ENCODE measurements at places on chromosomes 3 and 15. TPM values are rescaled to one million over a fixed set of nuclear protein-coding genes. Genes with fewer than 3 reads are reported as not detected.

- peaks cover 17% of the 10 kb centered on the region for H3K27me3 ChIP-seq
- no peak overlapping the region for H3K4me3 ChIP-seq
- H3K27ac ChIP-seq, result no peak overlapping the region
- H3K36me3 ChIP-seq, result no peaks in the 10 kb centered on the region
These were observed 91.4 kb downstream of the TAMM41 start for GRCh38 chr3:11755276-11755675.

Gene SHC4
- total RNA-seq, result 0.04 TPM

DNA sequence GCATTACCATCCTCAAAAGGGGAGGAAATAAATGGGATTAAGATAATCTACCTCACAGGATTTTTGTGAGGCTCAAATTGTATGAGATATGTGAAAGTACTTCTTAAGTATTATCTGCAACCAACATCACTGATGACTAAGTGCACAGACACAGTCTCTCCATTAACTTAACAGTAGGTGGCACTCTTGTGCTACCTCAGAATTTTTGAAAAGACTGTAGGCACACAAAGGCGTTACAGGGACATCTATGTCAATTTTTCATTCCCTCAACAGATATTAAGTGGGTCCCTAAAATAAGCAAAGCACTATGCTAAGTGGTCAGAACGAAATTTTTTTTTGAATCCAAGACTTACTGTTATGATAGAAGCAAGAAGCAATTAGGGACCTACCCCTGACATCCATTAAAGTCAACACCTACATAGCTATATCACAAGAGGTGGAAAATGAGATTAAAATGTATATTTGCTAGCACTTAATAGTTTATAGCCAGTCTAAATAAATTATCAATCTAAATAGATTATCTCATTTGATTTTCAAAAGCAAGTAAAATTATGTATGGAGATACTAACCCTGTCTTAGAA is 52.9 kb downstream of the RYK start:
- no peaks in the 10 kb centered on the region for H3K4me1 ChIP-seq
- DNase-seq, result peak; percentile 48
- H3K4me3 ChIP-seq, result no peak overlapping the region
- H3K27me3 ChIP-seq, result no peaks in the 10 kb centered on the region
- H3K36me3 ChIP-seq, result peaks cover 5% of the 10 kb centered on the region

DNA sequence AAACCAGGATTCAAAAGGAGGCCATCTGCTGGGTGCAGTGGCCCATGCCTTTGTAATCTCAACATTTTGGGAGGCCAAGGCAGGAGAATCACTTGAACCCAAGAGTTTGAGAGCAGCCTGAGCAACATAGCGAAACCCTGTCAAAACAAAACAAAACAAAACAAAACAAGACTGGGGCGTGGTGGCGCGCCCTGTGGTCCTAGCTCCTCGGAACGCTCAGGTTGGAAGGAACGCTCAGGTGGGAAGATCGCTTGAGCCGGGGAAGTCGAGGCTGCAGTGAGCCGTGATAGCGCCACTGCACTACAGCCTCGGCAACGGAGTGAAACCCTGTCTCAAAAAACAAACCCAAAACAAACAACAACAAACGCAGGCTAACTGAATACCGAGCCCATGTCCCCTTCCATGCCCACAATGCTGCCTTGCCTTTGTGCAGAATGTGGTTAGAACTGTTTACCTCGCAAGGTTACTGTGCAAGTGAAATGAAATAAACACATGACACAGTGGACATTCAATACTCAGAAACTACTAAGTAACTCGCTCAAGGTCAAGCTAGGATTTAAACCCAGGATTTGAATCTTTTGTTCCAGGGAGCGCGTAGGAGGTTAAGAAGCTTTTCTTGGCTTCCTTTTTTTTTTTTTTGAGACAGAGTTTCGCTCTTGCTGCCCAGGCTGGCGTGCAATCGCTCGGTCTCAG is 766 bp upstream of the EMC4 start:
- peak overlapping the region; percentile 93 for H3K4me3 ChIP-seq
- peaks cover 5% of the 10 kb centered on the region for H3K36me3 ChIP-seq
- peaks cover 16% of the 10 kb centered on the region for H3K4me1 ChIP-seq
- peak overlapping the region; percentile 89 for H3K27ac ChIP-seq
- H3K27me3 ChIP-seq, result no peaks in the 10 kb centered on the region

Gene SEMA3B
- 25.6 TPM for total RNA-seq

DNA sequence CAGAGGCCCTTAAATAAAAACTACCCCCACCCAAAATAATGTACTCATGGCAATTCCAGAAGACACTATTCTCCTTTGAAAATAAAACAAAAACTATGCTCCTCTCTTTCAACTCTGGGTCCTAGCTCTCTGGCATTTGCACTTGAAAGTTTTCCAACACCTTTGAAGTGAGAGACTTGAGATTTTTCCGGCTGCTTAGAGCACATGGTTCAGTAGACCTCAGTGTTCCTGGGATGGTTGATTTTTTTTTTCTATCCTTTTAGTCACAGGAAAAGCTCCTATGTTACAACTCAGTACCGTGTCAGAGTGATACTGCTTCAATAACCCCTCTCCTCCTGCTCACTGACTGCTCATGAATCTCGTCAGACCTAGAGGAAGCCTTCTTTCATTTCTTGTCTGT is 118.3 kb upstream of the TUSC7 start:
- DNase-seq, result no peak
- no peaks in the 10 kb centered on the region for H3K36me3 ChIP-seq
- H3K4me1 ChIP-seq, result no peaks in the 10 kb centered on the region
- no peak overlapping the region for H3K27ac ChIP-seq

GRCh38 chr3:124512881-124513609 is 217.2 kb upstream of the UMPS start:
- peaks cover 13% of the 10 kb centered on the region for H3K4me1 ChIP-seq
- peak; percentile 61 for DNase-seq
- peak overlapping the region; percentile 12 for H3K27ac ChIP-seq

DNA sequence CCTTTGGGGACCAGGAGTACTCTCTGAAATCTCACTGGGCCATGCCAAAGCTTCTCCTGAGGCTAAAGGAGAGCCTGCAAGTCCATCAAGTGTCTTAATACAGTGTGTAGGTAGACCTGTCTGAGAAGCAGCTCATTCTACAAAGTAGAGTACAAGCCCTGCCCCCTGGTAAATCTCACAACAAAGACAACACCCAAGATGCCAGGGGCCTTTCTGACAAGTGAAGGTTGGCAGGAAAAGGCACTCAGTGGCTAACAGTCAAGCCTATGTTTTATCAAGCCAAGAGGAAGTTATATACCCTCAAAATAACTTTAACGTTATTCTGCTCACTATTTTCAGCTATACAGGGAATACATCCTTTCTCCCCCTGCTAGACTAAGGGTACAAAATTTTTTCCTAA is 58.3 kb downstream of the NMNAT3 start:
- no peak overlapping the region for H3K4me3 ChIP-seq
- no peak overlapping the region for H3K27ac ChIP-seq
- no peaks in the 10 kb centered on the region for H3K36me3 ChIP-seq
- H3K27me3 ChIP-seq, result no peaks in the 10 kb centered on the region

- H3K4me1 ChIP-seq, result no peaks in the 10 kb centered on the region
- H3K36me3 ChIP-seq, result peaks cover 7% of the 10 kb centered on the region
- no peak overlapping the region for H3K27ac ChIP-seq
- no peaks in the 10 kb centered on the region for H3K27me3 ChIP-seq
- H3K4me3 ChIP-seq, result no peak overlapping the region
These were observed 37.7 kb upstream of the PLXNA1 start for GRCh38 chr3:126945171-126945721.

GRCh38 chr15:39555885-39556284 is 25.0 kb upstream of the THBS1 start:
- no peaks in the 10 kb centered on the region for H3K36me3 ChIP-seq
- H3K4me1 ChIP-seq, result no peaks in the 10 kb centered on the region
- no peak overlapping the region for H3K4me3 ChIP-seq
- DNase-seq, result no peak
- no peaks in the 10 kb centered on the region for H3K27me3 ChIP-seq

DNA sequence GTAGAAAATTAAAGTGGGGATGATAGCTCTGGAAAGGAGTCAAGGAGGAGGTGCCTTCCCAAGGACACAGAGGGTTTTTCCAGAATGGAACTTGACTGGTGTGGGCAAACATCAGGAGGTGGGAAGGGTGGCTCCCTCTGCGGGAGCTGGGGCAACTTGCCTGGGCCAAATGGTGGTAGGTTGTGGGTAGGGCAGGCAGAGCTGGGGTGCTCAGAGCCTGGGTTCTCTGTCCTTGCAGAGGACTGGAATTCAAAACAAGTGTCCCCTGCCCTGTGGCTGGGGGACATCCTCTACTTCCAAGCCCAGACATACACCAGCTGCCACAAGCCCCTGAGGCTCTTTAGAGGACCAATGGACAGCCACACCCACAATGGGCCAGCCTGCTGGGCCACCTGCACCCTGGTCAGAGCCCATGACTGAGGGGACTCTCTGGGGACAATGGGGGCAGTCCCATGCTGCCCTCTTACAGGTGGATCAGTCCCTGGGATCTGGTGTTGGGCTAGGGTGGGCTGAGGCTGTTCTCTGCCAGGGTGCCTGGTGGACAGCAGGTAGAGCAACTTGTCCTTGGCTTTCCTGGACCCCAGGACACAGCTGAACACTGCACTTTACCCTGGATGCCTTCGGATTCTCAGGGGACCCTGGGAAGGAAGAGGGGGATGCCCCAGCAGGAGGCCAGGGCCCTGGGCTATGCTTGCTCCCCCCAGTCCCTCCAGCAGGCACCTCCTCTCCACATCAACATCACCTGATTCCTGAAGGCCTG is 38.6 kb upstream of the CSPG4 start:
- no peak for DNase-seq
- no peaks in the 10 kb centered on the region for H3K36me3 ChIP-seq
- H3K4me1 ChIP-seq, result no peaks in the 10 kb centered on the region
- H3K27ac ChIP-seq, result no peak overlapping the region

Gene SCN11A
- total RNA-seq, result not detected

GRCh38 chr3:55307622-55308021 is 179.5 kb downstream of the WNT5A start:
- no peaks in the 10 kb centered on the region for H3K4me1 ChIP-seq
- no peak for DNase-seq
- H3K4me3 ChIP-seq, result no peak overlapping the region
- no peaks in the 10 kb centered on the region for H3K27me3 ChIP-seq

Gene SLC2A2
- total RNA-seq, result 19.5 TPM

GRCh38 chr3:154766765-154767503 is 313.2 kb upstream of the MME start:
- H3K27ac ChIP-seq, result no peak overlapping the region
- no peaks in the 10 kb centered on the region for H3K36me3 ChIP-seq
- H3K27me3 ChIP-seq, result no peaks in the 10 kb centered on the region
- no peak overlapping the region for H3K4me3 ChIP-seq
- no peak for DNase-seq
- H3K4me1 ChIP-seq, result no peaks in the 10 kb centered on the region

DNA sequence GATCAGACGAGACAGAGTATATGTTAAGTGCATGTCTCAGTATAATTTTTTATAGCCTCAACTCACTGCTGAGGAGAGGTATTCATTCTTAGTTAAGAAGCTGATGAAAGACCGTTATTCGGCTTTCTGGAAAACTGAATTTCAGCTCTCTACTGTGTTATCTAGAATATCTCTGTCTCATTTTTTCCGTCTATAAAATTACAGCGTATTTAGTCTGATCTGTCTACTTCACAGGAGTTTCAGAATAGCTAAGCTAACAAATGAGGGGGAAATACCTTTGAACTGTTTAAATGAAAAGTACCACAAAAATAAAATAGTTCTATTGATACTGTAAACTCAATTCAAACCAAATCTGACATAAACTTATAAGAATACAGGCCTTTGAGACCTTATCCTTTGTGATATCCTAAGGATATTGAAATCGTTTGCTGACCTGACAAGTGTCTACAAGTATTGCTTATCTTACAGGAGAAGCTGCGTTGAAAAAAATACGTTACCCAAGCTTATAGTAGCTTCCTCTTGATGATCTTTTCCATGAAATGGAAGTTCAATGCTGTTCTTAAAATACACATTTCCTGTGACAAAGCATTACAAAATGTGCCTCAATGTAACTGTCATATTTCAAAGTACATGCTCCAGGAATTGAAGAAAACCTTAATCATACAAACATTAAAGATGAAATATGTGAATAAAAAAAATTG is 104.6 kb downstream of the IL1RAP start:
- peak; percentile 4 for DNase-seq
- peaks cover 74% of the 10 kb centered on the region for H3K4me1 ChIP-seq
- H3K27me3 ChIP-seq, result no peaks in the 10 kb centered on the region
- H3K27ac ChIP-seq, result peak overlapping the region; percentile 75

- H3K4me3 ChIP-seq, result no peak overlapping the region
- H3K27ac ChIP-seq, result no peak overlapping the region
- DNase-seq, result no peak
- no peaks in the 10 kb centered on the region for H3K4me1 ChIP-seq
These were observed 557.2 kb downstream of the EPHB1 start for GRCh38 chr3:135352213-135352612.

Gene TUSC7
- total RNA-seq, result not detected

GRCh38 chr3:194328053-194328657 is 23.0 kb downstream of the CPN2 start:
- DNase-seq, result no peak
- H3K4me1 ChIP-seq, result peaks cover 82% of the 10 kb centered on the region
- H3K27me3 ChIP-seq, result no peaks in the 10 kb centered on the region
- H3K27ac ChIP-seq, result no peak overlapping the region

Gene RASGRP1
- not detected for total RNA-seq

- H3K4me1 ChIP-seq, result peaks cover 32% of the 10 kb centered on the region
- H3K36me3 ChIP-seq, result peaks cover 3% of the 10 kb centered on the region
- no peaks in the 10 kb centered on the region for H3K27me3 ChIP-seq
- no peak overlapping the region for H3K4me3 ChIP-seq
These were observed 2.2 kb upstream of the BNIP2 start for GRCh38 chr15:59691194-59691805.

Gene PPM1L
- 1.4 TPM for total RNA-seq

Gene ZNF502
- not detected for total RNA-seq

Gene SYNPR
- total RNA-seq, result not detected

GRCh38 chr15:32802286-32802936 is 84.6 kb downstream of the GREM1 start:
- DNase-seq, result no peak
- no peaks in the 10 kb centered on the region for H3K36me3 ChIP-seq
- no peak overlapping the region for H3K4me3 ChIP-seq
- no peak overlapping the region for H3K27ac ChIP-seq

Gene CTXN2
- not detected for total RNA-seq

Gene SCN5A
- total RNA-seq, result not detected
